ENCODE measurements at places on chromosomes 3 and 15.

DNA sequence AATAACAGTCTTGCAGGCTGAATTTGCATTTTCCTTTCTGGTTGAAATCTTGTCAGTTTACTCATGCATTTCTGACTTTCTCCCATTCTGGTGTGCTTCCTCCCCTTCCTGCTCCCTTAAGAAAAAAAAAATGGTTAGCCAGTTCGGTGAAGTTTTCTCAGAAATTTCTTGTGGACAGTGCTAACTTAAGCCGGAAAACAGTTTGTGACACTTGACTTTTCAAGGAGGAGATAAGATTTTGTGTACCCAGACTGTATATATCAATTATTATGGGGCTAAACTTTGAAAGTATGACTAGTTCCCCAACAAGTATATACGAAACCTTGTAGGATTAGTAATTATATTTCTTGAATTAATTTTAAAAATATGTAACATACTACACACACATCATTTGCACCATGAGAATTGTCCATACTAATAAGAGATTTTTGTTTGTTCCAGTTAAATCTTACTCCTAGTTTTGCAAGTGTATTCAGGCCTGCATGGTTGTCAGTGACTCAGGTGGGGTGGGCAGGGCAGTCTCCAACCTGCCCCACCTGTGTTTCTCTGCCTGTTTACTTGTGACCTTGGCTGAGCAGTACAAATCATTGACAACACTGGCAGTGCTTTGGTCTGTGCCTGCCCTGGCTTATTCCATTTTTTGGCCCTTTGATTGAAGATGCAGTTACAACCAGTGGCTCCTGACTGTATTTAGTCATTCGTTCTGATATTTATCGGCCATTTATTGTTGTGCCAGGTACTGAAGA is 19.1 kb downstream of the UBE2E1 start:
- no peak for DNase-seq

DNA sequence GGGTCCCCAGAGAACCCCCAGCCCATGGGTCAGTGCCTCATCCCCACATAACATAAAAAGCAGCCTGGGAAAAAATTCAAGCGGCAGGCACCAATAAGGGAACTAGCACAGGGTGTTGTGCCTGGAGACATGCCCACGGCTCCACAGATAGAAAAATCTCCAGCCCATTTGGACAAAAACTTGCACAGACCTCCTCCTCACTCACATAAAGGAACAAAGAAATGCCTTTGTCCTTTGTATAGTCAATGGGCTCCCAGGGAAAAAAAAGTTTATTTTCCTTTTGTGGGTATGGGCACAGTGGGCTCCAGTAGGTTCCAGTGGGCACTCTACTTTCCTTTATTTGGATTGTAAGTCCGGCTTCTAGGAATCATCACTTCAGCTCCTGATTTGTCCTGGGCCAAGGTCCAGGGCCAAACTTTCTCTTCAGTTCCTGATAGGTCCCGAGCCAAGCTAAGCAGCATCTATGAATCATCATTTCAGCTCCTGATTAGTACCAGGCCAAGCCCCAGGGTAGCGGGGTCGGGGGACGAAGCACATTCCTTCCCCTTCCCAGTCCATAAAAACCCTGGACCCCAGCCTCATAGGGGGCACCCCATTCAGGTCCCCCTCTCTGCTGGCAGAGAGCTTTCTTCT is 1.6 kb upstream of the DNAH12 start:
- no peak for DNase-seq

DNA sequence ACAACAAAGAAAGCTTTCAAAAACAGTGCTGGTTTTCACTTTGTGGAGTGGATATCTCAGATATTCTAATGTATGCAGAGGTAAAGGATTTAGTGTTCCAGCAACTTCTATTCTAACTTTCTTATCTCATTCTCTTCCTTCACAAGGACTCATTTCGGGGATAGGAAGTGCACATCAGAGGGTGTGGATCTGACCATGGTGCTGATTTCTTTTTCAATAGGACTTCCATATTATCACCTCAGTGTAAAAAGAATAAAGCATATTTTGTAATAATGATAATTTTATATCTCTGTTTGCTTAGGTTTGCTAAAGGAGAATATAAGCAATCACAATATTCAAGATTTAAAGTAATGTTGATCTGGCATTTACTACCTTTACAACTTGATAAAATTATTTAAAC is 12.5 kb upstream of the CADM2 start:
- no peak for DNase-seq

- no peak for DNase-seq
Measured at GRCh38 chr15:63019511-63020109, 22.9 kb upstream of the TPM1 start.

DNA sequence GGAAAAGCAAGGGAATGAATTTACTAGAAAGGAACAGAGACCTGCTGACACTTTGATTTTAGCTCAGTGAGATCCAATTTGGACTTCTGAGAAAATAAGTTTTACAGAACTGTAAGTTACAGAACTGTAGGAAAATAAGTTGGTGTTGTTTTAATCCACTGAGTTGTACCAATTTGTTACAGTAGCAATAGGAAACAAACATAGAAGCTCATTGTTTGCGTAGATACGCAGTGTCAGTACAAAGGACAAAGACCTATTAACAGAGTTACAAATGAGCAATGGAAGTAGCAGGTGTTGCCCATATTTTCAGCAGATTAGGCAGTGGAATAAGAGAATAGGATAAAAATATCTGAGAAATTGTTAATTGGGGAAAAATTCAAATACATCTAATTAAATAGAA is 385.8 kb upstream of the CNTN6 start:
- DNase-seq = no peak

- DNase-seq = no peak
Measured at GRCh38 chr3:38907426-38907825, 91.4 kb upstream of the SCN10A start.

- no peak for DNase-seq
Measured at GRCh38 chr3:9916346-9916733, 558 bp upstream of the IL17RC start.

DNA sequence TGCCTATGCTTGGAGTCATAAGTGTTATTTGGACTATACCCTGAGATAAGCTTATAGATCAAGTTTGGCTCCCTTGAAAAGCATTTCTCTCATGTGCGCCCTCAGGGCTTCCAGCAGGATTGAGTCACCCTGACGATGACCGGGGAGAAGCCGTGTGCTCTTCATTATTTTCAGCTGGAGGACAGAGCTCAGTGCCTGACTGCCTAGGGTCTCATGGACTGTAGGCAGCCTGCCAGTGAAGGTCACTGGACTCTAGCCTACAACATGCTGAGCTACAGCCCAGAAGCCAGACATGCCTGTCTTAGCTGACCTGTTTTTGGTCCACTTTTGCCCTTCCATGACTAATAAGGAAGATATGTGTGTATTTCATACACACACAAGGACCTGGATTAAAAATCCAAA is 31.6 kb upstream of the NUDT16 start:
- no peak for DNase-seq

DNA sequence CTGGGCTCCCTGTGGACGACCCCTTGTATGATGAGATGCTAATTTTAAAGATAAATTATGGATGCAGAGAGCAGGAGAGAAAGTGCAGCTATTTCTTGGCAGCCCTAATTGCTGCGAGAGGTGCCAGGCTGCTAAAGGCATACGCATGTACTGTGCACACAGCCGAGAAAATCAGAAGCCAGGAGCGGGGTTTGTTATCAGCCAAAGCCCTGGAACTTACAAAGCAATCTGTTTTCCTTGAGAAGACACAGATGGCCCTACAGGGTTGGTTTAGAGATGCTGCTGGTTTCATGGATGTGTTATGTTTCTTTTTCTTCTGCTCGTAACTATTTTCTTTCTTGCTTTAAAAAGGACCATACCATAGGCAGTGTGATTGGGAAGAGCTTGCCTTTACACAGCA is 11.7 kb upstream of the CCK start:
- DNase-seq = no peak

DNA sequence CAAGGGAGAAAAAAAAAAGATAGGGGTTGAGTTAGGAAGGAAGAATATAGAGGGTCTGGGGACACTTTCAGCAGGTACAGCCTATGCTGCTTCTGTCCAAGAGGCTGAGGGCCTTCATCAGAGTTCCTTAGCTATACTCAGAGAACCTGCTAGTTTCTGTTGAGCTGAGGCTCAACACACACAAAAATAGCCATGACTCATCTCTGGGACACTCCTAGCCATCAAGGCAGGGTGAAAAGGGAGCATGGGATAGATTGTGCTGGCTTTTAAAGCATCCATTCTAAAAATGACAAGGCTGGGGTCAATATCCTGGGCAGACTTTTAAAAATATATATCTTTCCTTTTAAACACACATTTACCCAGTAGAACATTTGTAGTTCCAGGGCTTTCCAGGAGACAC is 2.8 kb upstream of the RTP2 start:
- DNase-seq = no peak

DNA sequence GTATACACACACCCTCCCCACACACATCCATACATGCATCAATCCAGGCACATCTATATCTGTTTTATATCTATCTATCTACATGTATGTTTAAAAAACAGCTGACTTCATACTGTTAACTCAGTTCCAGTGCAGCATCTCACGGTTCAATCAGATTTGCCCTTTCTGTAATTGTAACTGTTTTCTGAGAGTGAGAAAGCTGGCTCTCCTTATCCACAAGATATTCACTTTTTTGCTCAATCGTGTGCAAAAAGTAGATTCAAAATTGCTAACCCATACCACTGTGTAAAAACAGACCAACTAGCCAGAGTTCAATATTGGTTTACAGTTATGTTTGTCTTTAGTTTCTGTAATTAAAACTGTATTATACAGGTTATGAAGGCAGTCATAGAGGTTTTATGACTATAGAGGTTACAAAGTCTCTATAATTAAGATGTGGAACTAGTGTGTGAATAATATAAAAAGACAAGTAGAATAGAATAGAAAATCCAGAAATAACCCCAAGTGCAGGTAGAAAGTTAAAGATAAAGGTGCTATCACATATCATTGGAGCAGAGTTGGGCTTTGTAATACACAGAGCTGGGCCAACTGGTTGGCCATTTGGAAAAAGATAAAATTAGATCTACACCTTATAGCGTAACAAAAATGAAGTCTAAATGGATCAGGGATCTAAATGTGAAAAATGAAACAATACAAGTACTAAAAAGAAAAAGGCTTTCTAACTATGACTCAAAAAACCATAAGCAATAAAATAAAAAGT is 20.1 kb upstream of the MCF2L2 start:
- DNase-seq = no peak

DNA sequence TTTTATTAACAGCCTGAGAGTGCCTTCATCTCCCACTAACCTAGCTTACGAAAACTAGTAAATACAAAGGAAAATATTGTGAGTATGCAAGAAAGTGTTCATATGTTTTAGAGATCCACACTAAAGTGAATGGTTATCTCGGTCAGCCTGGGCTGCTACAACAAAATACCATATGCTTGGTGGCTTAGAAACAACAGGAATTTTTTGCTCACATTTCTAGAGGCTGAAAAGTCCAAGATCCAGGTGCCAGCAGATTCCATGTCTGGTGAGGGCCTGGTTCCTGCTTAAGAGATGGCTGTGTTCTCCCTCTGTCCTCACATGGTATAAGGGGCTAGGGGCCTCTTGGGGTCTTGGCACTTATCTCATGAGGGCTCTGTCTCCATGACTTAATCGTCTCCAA is 20.5 kb upstream of the SLC30A4 start:
- no peak for DNase-seq

GRCh38 chr3:54443561-54444161 is 321.3 kb downstream of the CACNA2D3 start:
- DNase-seq = no peak

GRCh38 chr15:38459480-38459879 is 5.6 kb downstream of the FAM98B start:
- DNase-seq = no peak

DNA sequence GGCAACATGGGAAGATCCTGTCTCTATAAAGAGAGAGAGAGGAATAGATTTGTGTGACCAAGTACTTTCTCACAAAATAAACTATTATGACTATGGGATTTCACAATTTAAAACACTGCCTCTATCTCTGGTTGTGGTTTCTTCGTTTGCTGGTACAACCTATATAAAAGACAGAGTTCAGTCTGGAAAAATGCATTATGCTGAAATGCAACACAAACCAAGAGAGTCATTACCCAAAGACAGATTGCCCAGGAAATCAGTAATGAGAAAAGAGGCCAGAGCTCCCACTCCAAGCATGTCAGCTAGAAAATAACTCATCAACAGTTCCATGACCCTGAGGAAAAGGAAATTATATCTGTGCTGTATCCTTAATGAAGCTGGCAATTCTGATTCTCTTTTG is 23.2 kb downstream of the GPR176 start:
- no peak for DNase-seq

DNA sequence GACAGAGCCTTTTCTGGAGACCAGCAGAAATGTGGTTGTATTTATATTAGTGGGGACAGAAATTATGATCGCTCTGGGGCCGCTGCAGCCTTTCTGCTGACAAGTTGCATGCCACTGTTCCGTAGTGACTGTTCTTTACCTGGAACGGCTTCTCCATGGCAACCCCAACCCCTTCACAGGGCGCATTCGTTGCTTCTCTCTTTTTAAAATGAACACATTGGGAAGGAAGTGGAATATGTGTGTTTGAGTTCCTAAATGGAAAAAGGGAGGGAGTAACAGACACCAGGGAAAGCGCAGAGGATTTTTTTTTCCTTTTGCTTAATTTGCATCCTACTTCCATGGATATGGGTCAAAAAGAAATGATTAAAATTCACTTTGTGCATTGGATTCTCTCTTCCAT is 482.0 kb upstream of the SUCLG2 start:
- no peak for DNase-seq

DNA sequence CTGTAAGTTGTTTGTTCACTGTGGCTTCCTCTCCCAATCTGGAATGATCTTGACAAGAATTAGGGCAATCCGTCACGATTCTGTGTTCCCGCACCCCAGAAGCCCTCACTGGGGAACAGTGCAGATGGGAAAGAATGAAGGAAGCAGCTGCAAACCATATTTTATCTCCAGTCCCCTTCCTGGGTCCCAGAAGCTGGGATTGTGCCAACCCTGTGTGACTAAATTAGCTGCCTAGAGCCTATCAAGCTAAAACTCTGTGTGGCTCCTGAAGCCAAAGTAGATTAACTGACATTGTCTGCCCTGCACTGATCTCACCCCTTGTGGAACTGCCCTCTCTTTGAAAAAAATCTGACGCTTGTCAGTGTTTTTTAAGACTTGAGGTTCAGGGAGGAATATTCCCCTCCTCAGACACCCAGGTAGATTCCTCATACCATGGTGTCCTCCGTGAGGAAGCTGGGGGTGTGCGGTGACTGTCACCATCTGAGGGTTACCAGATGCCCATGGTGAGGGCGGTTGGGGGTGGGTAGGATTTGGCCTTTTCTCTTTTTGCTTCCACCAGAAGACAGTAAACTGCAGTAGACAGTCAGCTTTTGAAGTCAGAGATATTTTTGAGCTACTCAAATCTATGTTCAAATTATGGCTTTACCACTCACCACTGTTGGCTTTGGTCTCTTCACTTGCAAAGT is 358.3 kb upstream of the TPM1 start:
- no peak for DNase-seq

Data from stimulated activated CD4-positive, alpha-beta T cell treated with anti-CD3 and anti-CD28 coated beads, Interleukin-4, amount 100 ng/mL, for 24 hours (primary cell).